ENCODE measurements at places on chromosomes 13 and 19.
A peak's percentile ranks its signal among the peaks of the same experiment; 100 is the strongest.

GRCh38 chr13:98416408-98416807, 160.5 kb downstream of the STK24 start:
- peaks cover 10% of the 10 kb centered on the region for H3K27me3 ChIP-seq
- DNase-seq = no peak
- H3K4me1 ChIP-seq = peaks cover 10% of the 10 kb centered on the region
- no peaks in the 10 kb centered on the region for H3K36me3 ChIP-seq
- no peak overlapping the region for H3K4me3 ChIP-seq

GRCh38 chr13:99370481-99371275, 63.5 kb upstream of the GPR183 start:
- H3K27me3 ChIP-seq = no peaks in the 10 kb centered on the region
- H3K4me1 ChIP-seq = peaks cover 98% of the 10 kb centered on the region
- peak overlapping the region; percentile 77 for H3K27ac ChIP-seq
- H3K36me3 ChIP-seq = peaks cover 79% of the 10 kb centered on the region
- no peak overlapping the region for H3K4me3 ChIP-seq

DNA sequence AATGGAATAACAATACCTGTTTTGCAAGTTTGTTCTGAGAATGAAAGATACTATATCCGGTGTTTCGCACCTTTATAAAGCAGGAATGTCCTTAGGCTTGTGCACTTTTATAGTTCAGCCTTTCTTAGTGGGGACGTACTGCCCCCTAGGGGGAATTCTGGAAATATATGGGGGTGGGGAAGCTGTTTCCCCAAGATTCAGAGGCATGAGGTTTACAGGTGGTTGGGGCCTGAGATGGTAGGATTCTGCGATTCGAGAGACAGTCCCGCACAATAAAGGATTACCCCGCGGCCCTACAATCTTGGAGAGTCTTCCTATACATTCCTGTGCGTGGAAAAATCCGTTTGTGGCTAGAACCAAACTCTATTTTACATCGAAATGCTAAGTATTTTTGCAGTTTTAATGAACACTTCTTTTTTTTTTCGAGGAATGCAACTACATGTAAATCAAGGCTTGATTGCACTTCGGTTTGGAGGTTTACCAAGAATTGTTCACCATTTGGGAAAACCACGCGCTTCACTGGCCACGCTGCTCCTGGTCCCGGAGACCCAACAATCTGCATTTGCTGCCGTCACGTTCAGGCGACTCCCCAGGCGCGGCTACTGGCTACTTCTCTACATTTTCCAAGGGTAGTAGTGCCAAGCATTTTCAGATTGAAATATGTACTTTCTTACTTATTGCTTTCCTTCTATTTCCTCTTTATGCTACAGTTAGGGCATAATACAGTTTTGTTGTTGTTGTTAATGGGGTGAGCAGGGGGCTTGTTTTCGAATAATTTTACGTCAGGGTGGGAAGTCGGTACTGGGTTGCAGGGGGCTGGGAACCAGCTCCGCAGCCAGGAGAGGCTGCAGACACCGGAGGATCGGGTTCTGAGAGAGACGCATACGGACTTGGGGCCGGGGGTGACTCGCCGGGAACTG, 830 bp downstream of the NEK5 start:
- H3K4me1 ChIP-seq = peaks cover 23% of the 10 kb centered on the region
- peak; percentile 72 for DNase-seq
- H3K27me3 ChIP-seq = peaks cover 29% of the 10 kb centered on the region
- H3K4me3 ChIP-seq = peak overlapping the region; percentile 75

DNA sequence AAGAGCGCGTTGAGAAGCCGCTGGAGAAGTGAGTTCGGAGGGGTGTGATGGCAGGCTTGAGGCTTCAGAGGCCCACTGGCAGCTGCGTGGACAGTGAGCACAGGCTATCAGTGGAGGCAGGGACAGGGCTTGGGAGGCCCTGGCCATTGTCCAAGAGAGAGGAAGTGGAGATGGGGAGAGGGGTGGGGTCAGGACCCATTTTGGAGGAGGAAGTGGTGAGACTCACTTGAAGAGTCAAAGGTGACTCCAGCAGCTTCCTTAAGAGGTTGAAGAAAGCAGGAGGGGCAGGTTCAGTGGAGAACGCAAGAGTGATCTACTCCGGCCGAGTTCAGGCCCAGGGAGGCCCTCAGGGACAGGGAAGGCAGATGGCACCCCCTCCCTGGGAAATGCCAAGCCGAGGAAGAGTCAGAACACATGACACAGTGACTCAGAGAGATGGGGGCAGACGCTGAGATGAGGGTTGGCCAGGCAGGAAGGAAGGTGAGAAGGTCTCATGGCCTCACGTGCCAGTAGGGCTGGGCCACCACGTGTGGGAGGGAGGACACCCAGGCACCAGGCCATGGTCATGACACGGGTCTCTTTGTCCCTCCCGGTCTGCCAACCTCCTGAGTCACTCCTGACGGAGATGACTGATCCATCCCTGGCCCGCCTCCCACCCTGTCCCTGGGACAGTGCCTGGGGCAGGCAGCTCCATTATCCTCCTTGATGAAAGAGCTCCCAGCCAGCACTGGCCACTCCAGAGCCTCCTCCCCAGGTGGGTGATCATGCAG, 10.1 kb upstream of the CD22 start:
- peak overlapping the region; percentile 16 for H3K27ac ChIP-seq
- peak; percentile 26 for DNase-seq
- H3K4me3 ChIP-seq = no peak overlapping the region
- H3K4me1 ChIP-seq = peaks cover 11% of the 10 kb centered on the region
